ENCODE measurements at places on chromosomes 12 and 14.

DNA sequence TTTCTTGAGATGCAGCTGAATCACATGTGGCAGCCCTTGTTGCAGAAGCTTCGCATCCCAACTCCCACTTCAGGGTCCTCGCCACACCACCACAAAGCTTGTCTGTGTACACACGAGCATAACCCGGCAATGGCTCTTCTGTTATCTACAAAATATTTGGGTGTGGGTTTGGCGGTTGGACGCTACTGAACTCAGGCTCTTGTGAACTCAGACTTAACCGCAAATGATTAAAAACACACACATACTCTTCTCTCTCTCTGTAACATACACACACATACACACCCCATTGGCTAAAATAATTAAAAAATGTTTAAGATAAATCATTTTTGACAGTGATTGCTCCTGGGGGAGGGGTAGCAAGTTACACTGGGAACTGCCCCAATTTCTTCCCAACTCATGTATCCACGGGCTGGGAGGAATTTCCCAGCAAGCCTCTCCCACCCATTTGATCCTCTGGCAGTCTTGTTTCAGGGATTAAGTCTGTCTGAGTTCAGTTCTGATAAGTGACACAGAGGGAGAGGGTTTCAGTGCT, 63.7 kb upstream of the MANSC4 start:
- no peak for DNase-seq

DNA sequence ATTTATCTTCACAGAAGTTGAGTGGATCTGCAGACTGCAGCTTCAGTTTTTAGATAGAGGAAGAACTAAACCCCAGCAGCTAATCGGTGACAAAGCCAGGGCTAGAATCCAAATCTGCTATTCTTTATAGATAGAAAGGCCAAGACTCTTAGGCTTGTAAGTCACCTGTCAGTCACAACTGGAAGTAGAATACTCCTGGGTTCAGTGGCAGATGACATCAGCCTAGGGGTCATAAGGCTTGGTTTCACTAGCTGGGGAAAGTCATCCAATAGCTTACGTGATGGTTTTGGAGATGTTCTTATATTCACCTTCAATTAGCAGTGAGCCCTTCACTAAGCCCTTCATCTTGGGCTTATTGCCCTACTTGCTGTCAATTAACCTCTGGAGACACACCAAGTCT, 93.4 kb downstream of the APAF1 start:
- DNase-seq, result no peak

DNA sequence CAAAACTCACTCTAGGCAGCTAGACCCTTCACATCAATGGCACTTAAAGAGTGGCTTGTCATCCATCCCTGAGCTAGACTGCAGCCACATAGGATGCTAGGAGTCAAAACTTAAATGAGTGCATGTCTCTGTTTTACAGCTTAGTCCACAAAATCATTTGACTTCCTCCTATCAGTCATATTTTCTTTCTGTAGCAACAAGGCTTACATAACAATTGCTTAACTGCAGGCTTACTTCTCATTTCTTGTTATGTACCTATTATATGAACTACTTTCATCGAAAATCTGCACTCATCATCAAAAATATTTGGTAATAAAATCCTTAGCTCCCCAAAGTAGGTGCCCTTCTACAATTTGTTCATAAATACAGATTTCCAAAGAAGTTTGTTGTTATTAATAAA, 30.1 kb downstream of the CLEC1A start:
- no peak for DNase-seq

- no peak for DNase-seq
Observed at GRCh38 chr12:84995641-84996040, 40.4 kb downstream of the TSPAN19 start.

GRCh38 chr12:102633981-102634605, 153.7 kb upstream of the IGF1 start:
- DNase-seq, result no peak

GRCh38 chr12:79776111-79776510, 85.3 kb upstream of the PAWR start:
- no peak for DNase-seq

DNA sequence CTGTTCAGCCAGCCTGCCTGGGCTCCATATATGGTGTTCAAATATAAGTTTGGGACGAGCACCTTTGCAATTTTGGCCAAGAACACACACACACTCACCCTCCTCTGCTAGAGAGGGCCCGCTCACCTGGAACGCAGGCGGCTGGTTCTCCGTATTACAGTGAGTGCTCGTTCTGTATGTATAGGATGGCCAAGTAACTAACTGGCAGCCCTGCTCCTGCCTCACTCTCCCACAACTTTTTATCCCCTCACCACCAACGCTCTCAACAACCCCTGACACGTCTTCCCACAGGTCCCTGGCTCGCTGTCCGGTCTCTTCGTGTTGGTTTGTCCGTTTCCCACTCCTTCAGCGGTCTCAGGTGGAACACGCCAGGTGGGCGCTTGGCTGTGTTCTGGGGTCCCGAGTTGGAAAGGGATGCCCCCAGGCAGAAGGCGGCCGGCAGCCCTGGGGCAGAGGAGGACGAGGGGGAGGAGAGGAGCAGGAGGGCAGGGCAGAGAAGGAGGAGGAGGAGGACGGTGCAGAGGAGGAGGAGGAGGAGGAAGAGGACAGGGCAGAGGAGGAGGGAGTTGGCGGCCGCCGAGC, 398 bp upstream of the MSRB3 start:
- DNase-seq, result no peak

DNA sequence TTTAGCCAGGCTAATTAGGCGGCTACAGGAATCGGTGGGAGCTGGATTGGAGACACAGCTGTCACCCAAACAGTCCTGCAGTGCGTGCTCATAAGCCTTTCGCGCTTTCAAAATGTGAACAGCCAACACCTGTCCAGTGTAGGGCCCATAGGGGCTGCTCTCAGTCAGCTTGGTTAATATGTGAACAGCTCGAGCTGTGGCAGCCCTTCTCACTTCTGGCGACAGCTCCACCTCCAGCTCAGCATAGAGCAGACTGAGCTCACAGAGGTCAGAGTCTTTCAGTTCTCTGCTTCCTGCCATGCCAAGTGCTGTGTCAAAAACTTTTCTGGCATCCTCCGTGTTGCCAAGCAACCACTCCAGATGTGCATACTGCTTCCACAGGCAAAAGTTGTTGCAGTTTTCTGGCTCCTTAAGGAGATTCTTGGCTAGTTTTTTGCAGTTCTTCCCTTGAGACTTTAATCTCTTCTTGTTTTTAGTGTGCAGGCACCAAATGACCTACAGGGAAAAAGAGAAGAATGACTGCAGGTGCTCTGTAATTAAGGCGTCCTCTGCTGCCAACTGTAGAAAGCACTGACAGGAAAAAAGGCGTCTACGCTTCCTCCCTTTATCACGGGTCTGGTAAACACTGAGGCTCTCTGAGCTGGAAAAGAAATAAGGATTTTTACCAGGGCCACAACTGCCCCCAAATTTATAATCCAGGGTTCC, 32.5 kb downstream of the PSMC1 start:
- DNase-seq, result no peak

DNA sequence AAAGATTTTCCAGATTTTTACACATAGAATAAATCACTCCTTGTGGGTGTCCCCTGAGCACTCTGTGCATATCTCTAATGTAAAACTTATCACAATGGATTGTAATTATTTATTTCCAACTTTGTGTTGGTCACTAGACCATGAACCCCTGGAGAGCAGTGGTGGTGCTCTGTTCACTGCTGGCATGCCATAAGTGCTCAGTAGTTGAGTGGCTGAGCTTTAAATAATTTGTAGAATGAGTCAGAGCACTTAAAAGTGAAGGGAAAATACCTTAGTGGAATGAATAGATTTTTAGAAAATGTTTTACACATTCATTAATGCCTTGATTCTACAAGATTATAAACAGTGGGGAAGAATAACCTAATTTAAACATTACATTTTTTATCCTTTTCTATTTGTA, 6.3 kb downstream of the MGAT4C start:
- DNase-seq, result no peak
